HuH-7 (cell line): ENCODE measurements at places on chromosomes 13 and 19.

GRCh38 chr13:109007946-109008345 lies 378.5 kb downstream of the MYO16 start:
- no peak for DNase-seq

DNA sequence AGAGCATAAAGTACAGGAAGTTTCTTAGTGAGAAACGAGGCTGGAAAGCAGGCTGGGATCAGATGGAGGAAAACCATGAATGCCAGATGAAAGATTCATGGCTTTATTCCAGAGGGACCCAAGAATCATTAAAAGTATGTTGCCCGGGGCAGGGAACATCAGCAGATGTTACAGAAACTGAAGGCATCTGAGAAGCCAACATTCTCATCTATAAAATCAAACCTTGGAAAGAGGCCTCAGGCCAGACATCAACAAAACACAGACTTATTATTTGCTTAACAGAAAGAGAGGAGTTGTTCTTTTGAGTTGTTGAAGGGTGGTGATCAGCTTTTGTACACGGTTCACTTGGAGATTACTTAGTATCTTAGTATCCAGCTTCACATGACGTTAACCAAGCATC lies 543.6 kb downstream of the RFC3 start:
- no peak for DNase-seq

DNA sequence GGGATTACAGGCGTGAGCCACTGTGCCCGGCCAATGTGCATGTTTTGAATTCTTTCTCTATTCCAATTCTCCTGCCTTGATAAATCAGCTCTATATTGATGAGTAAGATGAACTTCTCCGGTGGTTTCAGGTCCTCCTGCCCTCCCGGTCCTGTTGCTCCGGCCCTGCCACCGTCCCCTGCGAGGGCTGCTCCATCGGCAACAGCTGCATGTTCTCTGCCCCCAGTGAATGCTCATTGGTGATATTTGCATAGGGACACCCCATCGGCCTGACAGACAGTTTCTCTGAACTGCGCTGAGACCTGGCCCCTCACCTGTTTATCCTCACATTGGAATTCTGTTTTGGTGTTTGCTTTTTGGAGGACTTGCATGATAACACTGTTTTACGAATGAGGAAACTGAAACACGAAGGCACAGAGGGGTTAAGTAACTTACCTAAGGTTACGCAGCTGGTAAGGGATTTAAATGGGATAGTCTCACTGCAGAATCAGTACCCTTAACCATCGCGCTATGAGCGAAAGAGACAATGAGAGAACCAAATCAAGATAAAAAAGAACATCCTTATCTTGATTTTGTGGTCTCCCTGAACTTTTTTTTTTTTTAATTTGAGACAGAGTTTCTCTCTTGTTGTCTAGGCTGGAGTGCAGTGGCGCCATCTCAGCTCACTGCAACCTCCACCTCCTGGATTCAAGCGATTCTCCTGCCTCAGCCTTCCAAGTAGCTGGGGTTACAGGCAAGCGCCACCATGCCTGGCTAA lies 32.2 kb downstream of the ZNF557 start:
- peak; percentile 38 for DNase-seq

GRCh38 chr13:49146950-49147355 lies 73.2 kb upstream of the MLNR start:
- DNase-seq, result no peak

- DNase-seq, result no peak
Observed at GRCh38 chr13:51601601-51602565, 17.6 kb downstream of the WDFY2 start.

- DNase-seq, result no peak
Observed at GRCh38 chr13:51905787-51906186, 44.0 kb downstream of the CCDC70 start.

DNA sequence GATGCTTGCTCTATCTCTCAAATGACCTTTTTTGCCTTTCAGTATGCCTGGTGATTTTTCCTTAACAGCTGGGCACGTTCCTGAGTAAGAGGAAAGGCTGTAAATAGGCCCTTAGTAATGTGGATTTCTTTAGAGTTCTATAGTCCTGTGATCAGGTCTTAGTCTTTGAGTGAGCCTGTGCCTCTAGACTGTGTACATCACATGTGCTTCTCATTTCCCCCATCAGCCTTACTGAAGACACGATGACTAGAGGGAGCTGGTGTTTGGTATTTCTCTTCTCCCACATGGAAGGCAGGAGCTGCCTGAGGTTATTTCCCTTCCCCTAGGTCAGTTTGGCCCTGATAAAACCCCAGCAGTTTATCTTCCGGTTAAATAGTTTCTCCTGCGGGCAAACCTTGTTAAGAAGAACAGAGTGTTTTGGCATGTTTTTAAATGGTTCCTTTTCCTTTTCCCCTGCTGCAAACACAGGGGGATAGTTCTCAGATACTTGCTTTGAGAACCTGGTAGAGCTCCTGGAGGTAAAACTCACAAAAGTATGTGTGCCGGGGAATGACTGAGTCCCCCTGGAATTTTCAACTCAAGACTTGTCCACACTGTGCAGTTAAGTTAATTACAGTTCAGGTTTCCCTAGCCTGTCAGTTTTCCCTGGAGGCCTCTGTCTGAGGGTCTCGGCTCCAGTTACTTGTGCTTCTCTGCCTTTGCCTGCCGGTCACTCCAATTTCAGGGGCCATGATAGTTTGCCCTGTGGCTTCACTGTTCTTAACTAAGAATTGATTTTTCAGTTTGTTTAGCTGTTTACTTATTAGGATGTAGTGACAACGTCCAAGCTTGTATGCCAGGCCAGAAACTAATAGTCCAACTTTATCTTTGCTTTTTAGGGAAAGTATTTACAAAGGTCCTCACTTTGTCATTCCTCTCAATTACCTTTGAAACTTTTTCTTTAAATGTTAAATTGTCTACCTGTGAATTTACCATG lies 94.4 kb downstream of the URI1 start:
- DNase-seq, result no peak

GRCh38 chr13:108383667-108384066 lies 114.1 kb downstream of the TNFSF13B start:
- DNase-seq, result no peak

GRCh38 chr13:110886870-110887596 lies 27.8 kb downstream of the ANKRD10 start:
- DNase-seq, result no peak

GRCh38 chr19:3310711-3311110 lies 55.7 kb upstream of the NFIC start:
- DNase-seq, result no peak

- no peak for DNase-seq
Observed at GRCh38 chr13:28316129-28316528, 177.8 kb downstream of the PAN3 start.

DNA sequence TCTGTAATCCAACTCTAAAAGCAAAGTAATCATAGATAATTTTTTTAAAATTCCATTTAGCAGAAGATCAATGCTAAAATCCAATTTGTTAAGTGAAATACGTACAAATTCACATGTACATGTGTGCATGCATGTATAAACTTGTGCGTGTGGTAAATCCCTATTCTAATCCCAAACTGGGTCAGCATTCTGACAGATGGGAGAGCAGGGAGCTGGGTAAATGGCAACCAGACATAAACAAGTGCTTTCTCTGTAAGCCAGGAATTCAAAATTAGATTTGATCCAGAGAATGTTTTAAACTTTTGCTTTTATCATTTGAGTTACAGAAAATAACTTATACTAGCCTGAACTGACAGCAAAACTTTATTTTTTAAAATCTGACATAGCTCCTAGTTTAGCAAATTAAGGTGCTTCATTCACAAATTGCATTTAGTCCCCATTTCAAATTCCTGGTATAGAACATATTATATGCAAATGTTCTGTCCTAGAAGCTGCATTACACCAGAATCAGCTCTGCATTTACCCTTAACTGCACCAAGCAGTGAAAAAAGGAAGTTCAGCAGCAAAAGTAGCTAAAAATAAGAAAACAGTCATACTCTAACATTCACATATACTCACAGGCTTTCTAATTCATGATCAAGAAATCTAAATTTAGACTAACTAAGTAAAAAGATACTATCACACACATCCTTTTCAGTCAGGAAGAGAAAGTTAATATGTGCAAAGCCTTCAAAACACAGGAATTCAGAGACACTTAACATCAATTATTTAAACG lies 32.6 kb downstream of the UBL3 start:
- DNase-seq, result no peak

DNA sequence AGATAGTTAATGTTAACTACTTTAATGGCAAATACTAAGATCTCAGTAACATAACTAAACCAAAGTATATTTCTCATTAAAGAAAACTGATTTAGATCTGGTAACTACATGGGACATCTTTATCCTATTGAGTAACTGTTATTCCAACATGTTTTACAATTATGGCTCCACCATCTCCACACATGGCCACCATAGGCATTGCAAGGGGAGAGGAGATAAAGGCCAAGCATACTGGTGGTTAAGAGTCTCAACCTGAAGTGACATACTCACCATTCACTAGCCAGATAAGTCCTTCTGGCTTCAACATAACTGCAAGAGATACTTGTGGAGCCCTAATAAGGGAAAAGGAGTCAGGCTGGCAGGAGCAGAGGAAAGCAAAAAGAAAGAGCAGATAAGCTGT lies 1586.4 kb upstream of the SPRY2 start:
- DNase-seq, result no peak

GRCh38 chr19:17260842-17261325 lies 3.7 kb downstream of the USHBP1 start:
- peak; percentile 93 for DNase-seq

DNA sequence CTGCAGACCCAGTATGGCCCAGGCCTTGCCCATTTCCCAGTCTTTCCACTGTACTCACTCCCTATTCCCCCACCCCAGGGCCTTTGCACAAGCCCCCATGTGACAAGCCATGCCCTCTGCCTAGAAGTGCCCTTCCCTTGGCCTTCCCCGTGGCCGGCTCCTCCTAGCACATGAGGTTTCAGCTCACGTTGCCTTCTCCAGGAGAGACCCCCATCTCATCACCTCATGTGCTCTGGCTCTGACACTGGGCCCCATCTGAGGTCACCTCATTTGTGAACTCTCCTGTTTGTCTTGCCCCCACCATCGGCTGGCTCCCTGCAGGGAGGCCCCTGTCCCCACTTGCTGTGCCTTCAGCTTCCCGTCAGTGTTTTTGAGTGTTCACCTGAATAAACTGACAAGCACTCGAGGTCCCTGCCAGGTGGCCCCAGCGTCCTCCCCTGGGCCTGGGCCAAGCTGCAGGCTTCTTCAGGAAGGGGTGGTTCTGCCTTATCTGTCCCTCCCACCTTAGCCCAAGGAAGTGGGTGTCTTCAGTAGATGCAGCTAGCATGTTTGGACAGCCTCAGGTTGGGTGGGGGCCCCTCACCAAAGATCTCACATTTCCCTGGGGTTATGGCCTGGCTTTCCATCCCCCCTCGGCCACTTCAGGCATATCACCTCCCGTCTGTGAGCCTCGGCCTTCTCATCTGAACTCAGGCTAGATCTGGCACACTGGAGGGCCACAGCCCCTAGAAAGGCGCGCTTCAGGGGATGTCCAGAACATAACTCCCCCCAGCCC lies 3.8 kb upstream of the SLC25A42 start:
- DNase-seq, result no peak

DNA sequence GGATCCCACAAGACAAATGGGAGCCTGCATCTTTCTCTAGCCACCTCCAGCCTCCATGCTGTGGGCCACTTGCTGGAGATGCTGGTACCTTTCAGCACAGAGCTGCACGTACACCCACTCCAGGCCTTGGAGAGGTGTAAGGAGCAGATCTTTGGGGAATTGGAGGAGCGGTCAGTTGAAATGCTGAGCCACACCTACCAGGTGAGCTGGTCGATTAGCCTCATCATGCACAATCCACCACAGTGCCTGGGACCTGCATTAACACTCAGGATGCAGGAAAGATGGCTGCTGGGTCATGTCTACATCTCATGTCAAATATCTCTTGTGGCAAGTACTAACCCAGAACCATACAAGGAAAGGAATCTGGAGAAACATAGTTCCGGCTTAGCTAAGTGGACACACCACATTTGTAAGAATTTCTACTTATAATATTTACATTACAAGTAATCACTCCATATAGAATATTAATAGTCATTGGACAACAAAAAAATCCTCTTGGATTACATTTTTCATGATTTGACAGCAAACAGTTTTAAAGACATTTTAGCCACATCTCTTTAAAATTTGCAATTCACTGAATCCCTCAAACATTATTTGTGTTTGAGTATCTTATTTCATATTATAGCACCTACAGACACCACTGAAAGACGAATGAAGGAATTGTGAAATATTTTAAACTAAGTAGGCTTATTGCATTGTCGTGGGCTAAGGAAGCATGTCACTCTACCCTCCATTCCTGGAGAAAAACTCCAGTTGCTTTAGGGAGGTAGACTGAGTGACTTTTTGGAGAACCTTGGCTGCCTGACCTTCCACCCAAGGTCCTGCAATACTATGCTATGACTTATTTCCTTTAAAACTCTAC lies 21.8 kb upstream of the MBNL2 start:
- DNase-seq, result no peak
